Non-pigmented ciliary epithelial cell (primary cell): ENCODE measurements at places on chromosomes 3 and 15.
A peak's percentile ranks its signal among the peaks of the same experiment; 100 is the strongest.

- DNase-seq, result no peak
Observed at GRCh38 chr3:147921051-147921450, 511.9 kb downstream of the ZIC1 start.

DNA sequence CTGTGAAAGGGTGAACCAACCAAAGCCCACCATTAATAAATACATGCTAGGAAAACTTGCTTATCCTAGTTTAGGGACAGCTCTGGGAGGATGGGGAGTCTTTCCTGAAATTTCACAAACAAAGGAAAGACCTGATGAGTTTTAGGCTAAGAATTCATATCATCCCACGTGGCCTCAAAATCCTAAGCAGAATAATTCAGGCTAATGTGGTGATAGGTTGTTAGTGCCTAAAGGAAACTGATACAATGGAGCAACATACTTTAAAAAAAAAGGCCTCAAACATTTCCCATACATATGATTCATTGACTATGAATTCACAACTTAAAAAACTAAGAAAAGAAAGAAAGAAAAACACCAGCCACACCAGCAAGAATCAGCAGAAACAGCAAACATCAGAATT, 126.9 kb upstream of the CNTN4 start:
- peak; percentile 30 for DNase-seq

- no peak for DNase-seq
Observed at GRCh38 chr3:2153053-2153452, 54.4 kb downstream of the CNTN4 start.

GRCh38 chr3:149339931-149340309, 6.5 kb upstream of the TM4SF18 start:
- DNase-seq, result peak; percentile 97
